ENCODE measurements at places on chromosomes 2 and 18.

- no peak for DNase-seq
Observed at GRCh38 chr2:115650827-115651226, 1208.4 kb downstream of the DPP10 start.

DNA sequence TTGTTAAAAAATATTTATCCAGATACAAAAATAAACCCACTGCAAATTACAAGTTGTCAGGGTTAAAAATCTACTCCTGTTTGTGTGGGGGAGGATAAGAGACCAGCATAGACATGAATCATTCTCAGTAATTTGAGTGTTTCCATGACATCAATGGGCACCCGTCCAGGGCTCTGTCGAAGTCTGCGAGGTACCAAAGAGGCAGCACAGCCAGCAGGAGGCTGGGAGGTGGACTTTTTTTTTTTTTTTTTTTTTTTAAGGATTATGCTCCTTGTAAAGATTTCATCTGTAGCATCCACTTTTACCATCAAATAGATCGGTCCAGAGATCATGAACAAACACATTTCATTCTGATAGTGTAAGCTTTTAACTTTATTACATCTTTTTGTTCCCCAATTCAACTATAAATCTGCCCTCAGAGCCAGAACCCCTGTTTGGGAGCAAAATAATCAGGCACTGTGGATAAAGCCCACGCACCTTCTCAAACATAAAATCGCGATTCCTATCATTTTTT, 182.0 kb downstream of the TCF4 start:
- DNase-seq, result no peak

DNA sequence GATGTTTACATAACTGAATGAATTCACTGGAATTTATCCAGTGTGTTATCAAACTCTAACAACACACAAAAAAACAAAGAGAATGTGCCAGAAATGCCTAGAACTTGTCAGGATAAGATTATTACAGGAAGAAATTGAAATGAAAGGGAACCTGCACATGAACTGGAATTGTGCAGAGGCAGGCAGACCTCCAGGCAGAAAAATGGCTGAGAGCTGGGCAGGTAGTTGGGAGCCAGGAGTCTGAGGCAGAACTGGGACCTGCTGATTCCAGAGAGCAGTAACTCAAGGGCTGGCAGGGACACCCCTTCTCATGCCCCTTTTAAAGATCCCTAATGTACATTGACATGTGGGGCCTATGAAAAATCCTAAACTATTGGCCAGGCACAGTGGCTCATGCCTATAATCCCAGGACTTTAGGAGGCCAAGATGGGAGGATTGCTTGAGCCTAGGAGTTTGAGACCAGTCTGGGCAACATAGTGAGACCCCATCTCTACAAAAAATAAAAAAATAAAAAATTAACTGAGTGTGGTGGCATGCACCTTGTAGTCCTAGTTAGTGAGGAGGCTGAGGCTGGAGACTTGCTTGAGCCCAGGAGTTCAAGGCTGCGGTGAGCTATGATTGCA, 674 bp upstream of the SP110 start:
- DNase-seq, result no peak

GRCh38 chr2:11073251-11073650, 82.0 kb upstream of the SLC66A3 start:
- DNase-seq, result no peak

DNA sequence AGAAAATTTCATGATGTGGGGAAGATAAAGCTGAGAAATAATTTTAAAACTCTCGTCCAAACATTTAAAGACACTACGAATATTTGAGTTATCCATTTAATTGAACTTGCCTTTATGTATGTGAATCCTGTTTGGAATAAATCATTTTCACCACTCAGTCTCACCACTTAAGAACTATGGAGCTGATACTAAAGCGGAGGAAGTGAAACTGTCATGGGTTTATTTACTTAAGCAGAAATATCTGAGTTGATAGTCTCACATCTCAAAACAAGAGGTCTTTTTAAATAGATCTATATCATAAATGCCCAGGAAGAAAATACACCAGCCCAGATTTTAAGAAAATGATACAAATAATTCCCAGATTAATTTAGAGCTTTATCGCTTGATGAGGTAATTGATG, 532.4 kb downstream of the ZNF804A start:
- no peak for DNase-seq

GRCh38 chr2:69386360-69386759, 667 bp downstream of the GFPT1 start:
- DNase-seq, result no peak

GRCh38 chr2:55857766-55858165, 65.8 kb downstream of the EFEMP1 start:
- DNase-seq, result no peak

DNA sequence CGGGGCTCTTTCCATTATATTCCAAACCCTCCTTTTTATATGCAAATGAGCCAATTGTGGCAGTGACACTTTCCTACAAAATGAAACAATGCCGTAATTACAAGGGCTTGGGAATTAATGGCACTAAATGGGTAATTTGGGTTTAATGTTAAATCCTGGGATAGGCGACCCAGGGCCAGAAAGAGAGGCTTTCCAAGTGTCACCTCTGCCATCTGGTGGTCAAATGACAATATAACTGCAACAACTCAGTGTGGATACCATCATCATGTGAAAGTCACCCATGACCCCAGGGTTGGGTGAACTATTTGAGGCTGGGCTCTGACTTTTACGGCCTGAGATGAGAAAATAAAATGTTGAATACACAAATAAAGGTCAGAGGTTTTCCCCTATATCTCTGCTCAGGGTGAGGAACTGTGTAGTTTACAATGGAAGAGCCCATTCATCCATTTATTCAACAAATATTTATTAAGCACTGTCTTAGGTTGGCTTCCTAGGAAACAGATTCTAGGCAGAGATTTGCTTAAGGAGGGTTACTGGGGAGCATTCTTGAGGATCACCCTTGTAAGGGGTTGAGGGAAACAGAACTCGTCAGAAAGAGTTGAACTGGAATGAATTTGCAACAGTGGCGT, 13.6 kb upstream of the THADA start:
- no peak for DNase-seq

DNA sequence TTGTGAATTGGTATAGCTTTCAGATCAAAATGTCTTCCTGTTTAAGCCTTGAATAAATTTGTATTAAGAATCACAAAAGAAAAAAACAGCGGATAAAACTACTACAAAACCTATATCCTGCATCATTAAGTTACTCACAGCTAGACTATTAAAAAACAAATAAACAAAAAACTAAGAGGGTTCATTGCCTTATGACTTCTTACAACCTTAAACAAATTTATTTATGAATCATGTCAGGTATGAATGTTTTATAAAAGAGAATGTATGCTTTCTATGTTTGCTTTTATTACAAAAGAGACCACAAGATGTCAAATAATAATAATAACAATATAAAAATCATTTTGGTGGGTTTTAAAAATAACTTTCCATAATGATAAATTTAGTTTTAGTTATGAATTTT, 109.6 kb downstream of the FIGN start:
- DNase-seq, result no peak

GRCh38 chr2:199458009-199458805, 468 bp upstream of the SATB2 start:
- no peak for DNase-seq

DNA sequence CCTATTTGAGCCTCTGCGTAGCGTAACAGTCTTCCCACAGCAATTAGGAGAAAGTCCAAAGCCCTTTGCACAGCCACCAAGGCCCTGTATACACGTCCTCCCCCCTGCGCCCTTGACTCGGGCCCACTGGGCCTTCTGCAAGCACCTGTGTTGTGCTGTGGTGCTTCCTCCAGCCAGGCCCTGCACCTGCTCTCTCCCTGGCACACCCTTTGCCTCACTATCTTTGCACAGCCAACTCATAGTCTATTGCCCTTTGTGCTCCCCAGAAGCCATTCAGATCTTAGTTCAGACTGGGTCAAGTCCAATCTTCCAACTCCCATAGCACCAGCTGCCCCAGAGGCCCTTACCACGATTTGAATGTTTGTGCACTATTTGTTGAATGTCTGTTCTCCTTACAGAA, 271.6 kb upstream of the MGAT5 start:
- DNase-seq, result no peak

GRCh38 chr2:164079258-164079657, 343.4 kb upstream of the FIGN start:
- no peak for DNase-seq

DNA sequence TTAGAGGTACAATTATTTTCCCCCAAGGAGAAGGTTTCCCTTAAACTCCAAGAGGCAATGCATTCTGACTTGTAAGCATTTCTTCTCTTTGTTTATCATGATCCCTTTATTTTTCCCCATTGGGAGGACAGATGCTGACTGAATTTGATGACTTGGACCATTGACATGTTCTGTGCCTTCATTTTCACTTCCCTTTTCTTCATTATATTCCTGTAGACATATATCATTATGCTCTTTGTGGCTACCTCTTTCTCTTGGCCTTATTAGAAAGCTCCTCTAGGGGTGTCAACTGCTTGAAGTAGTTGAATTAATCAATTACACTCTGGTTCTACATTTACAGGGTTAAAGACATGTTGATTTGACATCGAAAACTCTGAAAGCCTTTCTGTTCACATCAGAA, 330.0 kb upstream of the DCC start:
- no peak for DNase-seq

DNA sequence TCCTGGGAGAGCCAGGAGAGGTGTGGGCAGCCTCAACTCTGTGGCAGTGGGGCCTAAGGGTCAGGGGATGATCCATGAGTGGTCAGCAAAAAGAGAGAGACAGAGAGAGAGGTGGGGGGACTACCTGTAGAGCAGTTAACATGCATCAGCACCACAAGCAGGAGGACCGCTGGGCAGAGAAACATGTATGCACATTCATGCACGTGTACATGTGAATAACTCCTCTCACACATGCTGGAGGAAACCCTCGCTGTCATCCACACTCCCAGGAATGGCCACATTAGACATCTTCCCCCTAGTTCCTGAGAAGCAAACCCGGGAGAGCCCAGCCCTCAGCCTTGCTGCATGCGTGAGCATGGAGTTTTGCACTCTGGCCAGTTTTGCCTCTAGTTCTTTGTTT, 166.1 kb downstream of the SMAD7 start:
- no peak for DNase-seq

DNA sequence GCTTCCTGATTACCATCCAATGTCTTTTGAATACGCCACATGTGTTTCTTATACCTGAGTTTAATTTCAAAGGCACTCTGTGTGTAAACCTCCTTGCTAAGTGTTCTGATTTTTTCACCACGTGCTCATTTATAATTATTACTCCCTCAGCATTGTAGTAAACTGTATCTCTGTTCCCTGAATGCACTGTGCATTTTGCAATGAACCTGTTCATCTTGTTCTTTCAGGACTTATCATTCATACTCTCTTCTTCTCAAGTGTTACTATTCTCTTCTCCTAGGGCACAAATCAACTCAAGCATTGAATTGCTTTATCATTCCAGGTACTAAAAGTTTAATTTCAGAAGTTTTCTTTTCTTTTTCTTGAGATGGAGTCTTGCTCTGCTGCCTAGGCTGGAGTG, 383.4 kb upstream of the TRIB2 start:
- no peak for DNase-seq

DNA sequence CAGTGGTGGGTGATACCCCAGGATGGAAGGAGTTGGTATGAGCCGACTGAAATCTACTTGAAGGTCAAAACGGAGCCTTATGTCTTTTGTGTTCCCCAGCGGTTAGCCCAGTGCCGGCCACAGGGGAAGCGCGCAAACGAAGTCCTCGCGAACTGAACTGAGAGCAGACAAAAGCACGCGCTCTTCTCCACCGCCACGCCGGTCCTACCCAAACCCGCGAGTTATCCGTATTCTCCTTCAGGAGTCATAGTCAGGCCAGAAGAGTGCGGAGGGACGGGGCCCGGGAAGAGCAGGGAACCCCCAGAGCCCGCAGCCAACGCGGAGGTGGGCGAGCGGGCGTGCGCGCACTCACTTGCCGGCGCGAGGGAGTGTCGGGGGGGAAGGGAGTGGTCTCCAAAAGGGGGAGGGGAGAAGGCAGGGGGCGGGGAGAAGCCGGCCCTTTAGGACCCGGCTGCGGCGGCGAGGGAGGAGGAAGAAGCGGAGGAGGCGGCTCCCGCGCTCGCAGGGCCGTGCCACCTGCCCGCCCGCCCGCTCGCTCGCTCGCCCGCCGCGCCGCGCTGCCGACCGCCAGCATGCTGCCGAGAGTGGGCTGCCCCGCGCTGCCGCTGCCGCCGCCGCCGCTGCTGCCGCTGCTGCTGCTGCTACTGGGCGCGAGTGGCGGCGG, at the start of gene IGFBP2:
Gene IGFBP2 (plus strand): TSS at position 469 of the 664 bp plus-strand sequence. CDS start 104 bp downstream, at position 573.
- DNase-seq, result no peak

DNA sequence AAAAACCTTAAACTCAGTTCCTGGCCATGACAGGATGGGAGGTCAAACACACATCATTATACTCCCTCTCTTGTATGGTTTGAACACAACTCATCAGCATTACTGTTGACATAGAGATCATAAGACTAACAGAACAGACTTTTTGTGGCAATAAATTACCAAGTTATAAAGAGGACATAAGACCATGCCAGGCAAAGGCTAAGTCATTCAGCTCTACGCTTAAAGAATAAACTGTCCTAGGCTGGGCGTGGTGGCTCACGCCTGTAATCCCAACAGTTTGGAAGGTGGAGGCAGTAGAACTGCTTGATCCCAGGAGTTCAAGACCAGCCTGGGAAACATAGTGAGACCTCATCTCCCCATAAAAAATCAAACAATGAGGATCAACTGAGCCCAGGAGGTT, 16.4 kb downstream of the NLRC4 start:
- DNase-seq, result no peak

- DNase-seq, result no peak
Observed at GRCh38 chr2:328761-329160, 40.9 kb upstream of the ALKAL2 start.

GRCh38 chr18:6509832-6510231, 95.1 kb upstream of the L3MBTL4 start:
- DNase-seq, result no peak

DNA sequence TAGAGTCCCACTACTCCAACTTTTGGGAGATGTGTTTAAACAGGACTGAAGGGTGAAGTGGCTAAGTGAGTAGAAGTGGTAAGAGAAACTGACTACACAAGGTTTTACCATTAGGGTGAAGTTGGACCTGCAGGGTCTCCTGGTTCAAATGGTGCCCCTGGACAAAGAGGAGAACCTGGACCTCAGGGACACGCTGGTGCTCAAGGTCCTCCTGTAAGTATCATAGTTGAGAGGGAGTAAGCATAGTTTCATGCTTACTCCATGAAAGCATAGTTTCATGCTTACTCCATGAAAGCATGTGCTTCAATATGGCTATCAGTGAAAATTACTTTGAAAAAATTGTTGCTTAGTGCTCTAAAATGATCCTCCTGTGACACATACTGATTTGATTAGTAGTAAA, 19.1 kb downstream of the COL3A1 start:
- no peak for DNase-seq

- DNase-seq, result no peak
Observed at GRCh38 chr2:110113961-110114591, 1.5 kb downstream of the MALL start.

- DNase-seq, result no peak
Observed at GRCh38 chr2:101696272-101697123, 1.0 kb upstream of the MAP4K4 start.

DNA sequence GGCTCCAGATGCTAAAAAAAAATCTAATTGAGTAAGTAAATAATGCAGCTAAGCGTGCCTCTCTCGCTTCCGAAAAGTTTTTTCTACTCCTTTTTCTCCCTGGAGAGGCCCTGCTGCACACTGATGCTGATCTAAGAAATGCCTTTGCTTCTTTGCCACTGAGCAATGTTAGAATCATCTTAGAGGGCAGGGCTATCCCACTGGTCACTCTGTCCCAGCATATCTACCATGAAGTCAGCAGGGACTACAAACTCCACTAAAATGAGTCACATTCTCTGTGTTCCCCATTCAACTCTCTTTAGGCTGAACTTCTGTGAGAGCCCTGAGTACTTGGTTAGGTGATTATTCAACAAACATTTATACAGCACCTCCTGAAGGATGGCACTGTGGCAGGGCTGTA, 127.6 kb upstream of the LYPD1 start:
- no peak for DNase-seq

GRCh38 chr2:183078163-183078463, 434 bp upstream of the DUSP19 start:
- no peak for DNase-seq

Measured in stimulated activated CD8-positive, alpha-beta memory T cell treated with anti-CD3 and anti-CD28 coated beads, Interleukin-7, amount 100 ng/mL, for 4 hours (primary cell).